ENCODE measurements at places on chromosomes 7 and 10. TPM values are rescaled to one million over a fixed set of nuclear protein-coding genes. Genes with fewer than 3 reads are reported as not detected.

The PTCD1 gene
- total RNA-seq, result 10.7 TPM

- no peak for DNase-seq
Observed at GRCh38 chr10:132921818-132922807, 20.3 kb downstream of the CFAP46 start.

GRCh38 chr10:23001901-23002516 lies 74.2 kb downstream of the ARMC3 start:
- DNase-seq, result no peak

The BZW2 gene
- total RNA-seq, result 41.0 TPM

The ADARB2 gene
- total RNA-seq, result 0.28 TPM

The HIF1AN gene
- total RNA-seq, result 52.3 TPM

- DNase-seq, result no peak
Observed at GRCh38 chr10:48343921-48344598, 37.6 kb downstream of the MAPK8 start.

The OGDHL gene
- not detected for total RNA-seq
